ENCODE measurements at places on chromosomes 6 and 20.
A peak's percentile ranks its signal among the peaks of the same experiment; 100 is the strongest.

DNA sequence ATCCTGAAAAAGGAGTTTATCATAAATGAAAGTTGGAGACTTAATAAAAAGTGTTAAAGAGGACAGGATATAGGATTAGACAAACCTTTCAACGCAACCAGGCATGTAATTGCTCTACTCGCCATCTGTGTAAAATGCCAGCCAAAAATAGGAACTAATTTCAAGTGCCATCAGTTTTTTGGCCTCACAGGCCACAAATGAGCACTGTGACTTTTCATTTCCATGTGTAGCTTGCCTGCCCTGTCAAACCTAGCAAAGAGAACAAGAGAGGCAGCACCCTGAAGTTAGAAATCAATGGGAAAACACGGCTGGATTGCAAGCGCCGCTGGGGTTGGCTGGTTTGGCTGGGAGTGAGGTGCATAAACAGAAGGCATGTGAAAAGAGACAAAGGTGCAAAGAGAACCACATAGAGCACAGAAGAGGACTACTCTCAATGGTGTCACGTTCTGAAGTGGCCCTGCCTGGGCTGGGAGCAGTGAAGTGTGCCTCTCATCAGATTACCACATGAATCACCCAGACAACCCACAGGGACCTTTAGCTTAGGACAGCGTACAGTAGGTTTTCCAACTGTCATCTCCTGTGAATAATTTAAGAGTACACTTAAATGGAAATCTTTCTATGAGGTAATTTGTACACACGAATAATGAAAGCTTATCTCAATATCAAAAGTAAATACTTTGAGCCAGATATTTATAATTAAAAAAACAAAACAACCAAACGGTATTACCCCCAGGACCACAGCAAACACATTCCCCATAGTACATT, 78.0 kb upstream of the NHSL1 start:
- no peak for DNase-seq

DNA sequence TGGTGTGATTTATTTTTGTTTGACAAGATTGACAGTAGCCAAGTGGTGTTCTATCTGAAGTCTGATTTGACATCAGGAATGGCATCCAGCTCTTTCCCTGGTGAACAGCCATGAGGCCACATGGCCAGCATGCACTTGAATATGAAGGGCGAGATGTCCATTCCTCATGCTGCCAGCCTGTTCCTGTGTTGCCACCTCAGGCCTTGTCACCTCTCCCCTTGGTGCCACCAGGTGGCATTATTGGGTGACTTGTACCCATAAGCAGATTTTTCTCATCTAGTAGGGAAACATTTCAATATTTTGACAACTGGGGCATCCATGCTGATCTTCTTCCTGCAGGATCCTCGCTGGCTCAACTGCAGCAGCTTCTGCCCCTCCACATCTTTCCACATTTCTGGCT, 199.1 kb downstream of the ERMARD start:
- DNase-seq = no peak

DNA sequence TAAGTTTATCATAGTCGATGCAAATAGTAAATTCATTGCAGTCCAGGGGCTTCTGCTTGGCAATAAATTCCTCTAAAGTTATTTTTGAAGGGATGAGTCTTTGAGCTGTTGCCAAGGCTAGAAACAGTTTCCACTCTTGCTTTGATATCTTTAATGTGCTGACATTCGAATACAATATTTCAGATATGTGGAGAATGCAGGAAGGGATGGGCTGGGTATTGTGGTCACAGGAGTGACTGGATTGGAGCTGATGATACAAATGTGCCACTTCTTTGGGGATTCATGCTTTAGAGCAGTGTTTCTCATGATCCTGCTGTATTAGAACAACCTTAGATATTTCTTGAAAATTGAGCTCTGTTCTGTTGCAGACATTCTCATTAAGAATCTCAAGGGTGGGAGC, 139.0 kb downstream of the PRDM13 start:
- DNase-seq = no peak

DNA sequence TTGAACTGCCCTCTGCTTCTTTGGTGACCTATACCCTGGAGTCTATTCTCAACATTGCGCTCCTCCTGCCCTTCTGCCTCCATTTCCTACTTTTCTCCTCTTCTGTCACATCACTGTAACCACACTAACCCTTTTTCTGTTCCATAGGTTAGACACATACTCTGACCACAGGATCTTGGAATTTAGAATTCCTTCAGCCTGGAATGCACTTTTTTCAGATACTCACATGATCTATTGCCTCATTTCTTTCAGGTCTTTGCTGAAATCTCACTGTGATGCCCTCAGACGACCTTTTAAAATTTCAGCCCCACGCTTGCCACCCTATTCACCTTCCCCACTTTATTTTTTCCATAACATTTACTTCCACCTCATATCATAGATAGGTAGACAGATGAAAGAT, 5.1 kb downstream of the VNN1 start:
- no peak for DNase-seq

DNA sequence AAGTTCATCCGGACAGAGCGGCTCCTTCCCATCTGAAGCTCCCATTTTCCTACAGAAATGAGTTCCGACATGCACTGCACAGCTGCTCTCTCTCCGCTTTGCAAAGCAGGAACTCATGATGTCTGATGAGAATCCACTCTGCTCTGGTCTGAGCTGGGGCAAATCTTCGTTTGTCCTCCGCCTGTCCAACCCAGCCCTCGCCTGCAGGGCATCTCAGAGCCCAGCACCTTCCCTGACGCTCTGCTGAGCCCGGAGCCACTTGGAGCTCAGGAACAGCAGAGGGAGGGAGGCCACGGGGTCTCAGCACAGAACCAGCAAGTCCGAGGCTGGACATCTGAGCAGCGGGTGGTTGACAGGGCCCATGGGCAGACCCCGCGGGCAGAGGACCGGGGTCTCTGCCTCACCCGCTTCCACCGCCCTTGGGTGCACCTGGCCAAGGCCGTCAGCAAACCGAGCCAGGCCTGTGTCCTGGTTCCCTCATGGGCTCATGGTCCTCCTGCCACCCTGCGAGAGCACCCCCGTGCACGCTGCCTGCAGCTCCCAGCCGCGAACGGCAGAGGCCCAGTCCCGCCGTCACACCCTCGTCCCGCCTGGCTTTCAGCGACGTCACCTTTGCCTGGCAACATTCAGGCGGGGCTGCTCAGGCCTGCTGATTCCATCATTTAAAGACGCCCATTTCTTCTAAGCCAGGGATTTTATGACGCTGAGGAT, 78.5 kb upstream of the BHLHE23 start:
- DNase-seq = no peak

DNA sequence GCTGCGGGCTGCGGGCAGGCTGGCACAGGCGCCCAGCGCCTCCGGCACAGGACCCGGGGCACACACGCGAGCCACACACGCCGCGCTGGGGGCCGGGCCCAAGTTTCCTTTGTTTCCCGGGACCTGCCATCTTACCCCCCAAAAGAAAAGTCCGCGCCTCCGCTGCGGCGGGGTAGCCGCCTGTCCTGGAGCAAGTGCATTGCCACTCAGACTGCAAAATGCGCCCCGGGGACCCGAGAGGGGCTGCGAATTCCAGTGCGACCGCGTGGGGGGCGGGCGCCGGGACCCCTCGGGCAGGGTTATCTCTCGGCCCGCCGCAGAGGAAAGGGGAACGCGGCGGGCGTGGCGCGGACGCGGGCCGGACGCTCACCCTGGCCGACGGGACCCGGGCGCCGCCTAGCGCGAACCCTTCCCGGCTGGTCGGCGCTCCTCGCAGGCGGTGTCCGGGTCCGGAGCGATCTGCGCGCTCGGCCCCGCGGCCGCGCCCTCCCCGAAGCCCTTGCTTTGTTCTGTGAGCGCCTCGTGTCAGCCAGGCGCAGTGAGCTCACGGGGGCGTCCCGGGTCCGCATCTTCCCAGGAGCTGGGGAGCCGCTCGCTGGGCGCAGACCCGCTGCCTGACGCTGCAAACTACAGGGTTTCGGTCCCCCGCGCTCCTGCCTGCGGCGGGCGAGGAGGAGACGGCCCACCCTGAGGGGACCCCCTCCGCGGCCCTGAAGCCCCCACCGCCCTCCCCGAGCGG, 639 bp upstream of the CD24 start:
- DNase-seq = peak; percentile 30

DNA sequence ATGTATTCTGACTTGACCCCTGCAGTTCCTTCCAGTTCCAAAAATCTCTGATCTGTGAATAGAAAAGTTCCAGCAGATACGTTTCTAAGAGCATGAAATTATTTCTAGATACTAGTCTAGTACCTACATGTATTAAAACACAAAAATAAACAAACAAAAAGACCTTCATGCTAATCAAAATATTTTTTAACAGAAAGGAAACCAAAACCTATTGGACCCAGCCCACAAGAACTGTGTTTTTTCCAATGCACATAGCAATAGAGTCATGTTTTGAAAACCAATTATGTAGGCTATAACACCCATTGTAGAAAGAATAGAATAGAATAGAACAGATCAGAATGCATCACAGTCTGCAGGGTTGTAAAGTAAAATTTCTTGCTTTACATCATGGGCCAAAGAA, 158.6 kb upstream of the TNFAIP3 start:
- no peak for DNase-seq

GRCh38 chr20:15399781-15400180, 1062.4 kb upstream of the FLRT3 start:
- no peak for DNase-seq

DNA sequence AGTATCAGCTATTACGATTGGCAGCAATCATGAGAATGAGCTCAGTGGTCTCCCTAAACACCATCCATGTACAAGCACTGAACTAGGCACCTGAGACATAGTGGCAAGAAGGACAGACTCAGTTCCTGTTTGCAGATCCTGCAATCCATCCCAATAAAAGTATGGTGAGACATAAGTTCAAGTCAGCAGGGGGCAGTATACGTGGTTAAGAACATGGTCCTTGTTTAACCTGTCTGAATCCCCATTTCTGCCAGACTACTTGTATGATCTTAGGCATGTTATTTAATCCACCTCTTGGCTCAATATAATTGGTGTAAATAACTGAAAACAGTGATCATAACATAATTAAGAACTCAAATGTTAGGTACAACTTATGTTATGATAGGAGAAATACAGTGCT, 33.2 kb upstream of the PNISR start:
- DNase-seq = no peak

DNA sequence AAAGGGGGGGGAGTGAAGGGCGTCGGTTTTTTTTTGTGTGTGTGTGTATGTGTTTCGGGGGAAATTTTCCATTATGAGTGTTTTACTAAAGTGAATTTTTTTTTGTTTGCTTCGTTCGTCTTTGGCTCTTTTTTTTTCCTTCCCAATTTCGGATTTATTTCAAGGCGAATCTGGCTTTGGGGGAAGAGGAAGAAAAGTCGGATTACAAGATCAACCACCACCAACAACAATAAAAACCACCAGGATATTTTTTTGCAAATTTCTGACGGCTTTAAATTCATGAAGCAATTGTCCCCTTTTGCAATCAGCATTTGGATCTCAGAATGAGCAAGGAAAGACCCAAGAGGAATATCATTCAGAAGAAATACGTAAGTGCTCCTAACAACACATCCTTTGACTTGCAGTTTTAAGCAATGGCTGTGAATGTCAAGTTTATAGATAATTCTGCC, 372 bp downstream of the JARID2 start:
- no peak for DNase-seq

DNA sequence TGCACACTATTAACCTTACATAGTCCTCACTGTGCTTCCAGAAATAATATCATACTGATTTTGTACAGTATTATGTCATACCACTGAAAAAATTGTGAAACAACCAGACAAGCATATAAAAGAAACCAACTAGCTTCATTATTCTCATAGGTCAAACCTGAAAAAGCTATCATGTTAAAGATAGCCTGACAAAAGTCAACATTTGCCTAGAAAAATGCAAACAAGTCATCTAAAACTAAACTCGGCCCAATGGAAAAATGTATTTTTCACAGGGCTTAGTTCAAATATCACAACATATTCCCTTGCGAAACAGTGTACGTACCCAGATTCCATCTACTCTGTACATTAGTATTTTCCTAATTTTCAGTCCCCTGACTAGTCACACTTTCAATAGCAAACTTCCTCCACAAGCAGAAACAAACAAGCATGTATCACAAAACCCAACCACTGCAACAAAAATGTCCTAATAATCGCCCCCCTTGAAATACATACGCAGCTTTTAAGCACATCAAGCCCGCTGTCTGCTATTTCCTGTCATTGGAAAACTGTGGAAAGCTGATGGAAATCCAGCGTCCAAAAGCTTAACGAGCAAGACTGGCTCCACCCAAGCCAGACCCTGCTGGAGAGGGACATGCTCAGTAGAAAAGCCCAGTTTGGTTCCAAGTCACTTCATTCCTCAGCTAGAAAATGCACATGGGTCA, 93.1 kb downstream of the EPB41L2 start:
- peak; percentile 50 for DNase-seq

- DNase-seq = no peak
These were observed 23.9 kb upstream of the ASXL1 start for GRCh38 chr20:32333988-32334885.

DNA sequence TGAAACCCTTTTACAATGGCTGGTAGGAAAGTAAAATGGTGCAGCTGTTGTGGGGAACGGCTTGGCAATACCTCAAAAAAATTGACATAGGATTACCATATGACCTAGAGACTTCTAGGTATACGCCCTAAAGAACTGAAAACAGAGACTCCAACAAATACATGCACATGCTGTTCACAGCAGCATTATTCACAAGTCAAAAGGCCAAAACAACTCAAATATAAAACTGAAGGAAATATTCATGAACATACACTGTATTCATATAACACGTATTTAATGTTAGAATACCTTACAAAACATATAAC, 74.6 kb downstream of the FOXA2 start:
- no peak for DNase-seq

GRCh38 chr6:57423468-57423867, 106.0 kb downstream of the PRIM2 start:
- DNase-seq = no peak

DNA sequence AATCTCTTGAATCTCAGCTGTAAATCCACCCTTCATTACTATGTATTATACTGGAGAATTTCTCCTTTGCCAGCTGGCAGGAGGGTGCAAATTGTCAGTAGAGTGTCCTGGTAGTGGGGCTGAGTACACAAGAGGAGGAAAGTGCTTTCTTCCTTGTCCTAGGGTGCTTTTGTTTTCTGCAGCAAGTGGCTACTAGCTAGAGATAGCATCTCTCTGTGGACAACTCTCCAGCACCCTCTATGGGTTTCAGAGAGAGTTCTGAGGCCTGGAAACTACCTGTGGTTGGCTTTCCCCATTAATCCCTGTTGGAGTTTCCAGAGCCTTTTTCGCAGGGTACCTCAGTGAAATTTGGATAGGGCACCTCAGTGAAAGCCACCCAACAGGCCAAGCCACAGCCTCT, 422.5 kb upstream of the RGS17 start:
- DNase-seq = no peak

DNA sequence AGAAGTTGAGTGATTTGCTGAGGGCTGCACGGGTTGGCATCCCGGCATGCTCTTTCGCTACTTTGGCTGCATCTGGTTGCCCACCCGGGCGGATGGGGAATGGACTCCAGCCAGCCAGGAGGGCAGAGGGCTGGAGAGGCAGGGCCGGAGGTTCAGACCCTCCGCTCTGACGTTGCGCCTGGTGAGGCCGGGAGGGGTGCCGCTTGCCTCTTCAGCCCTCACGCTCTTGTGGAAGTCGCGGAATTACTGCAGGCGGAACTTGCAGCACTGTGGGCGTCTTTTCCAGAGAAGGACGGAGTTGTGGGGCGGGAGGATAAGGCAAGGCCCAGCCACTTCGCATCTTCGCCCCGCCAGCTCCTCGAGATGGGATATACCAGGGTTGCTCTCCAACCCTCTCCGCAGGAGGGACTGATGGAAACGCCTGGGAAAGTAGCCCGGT, 656 bp downstream of the RTEL1 start:
- no peak for DNase-seq

- no peak for DNase-seq
These were observed 13.7 kb downstream of the PNPLA1 start for GRCh38 chr6:36283608-36284007.

GRCh38 chr6:39490108-39490507, 167.6 kb upstream of the KCNK16 start:
- DNase-seq = no peak
